ENCODE measurements at places on chromosomes 1 and 21. TPM values are rescaled to one million over a fixed set of nuclear protein-coding genes. Genes with fewer than 3 reads are reported as not detected.

The PLA2G2A gene
- not detected for polyA plus RNA-seq

The BSND gene
- polyA plus RNA-seq = not detected

The CITED4 gene
- 0.80 TPM for polyA plus RNA-seq

The WRAP73 gene
- polyA plus RNA-seq = 17.2 TPM

The LMX1A gene
- polyA plus RNA-seq = not detected

Measured in BJ (cell line).